ENCODE measurements at places on chromosomes 3 and 15.

DNA sequence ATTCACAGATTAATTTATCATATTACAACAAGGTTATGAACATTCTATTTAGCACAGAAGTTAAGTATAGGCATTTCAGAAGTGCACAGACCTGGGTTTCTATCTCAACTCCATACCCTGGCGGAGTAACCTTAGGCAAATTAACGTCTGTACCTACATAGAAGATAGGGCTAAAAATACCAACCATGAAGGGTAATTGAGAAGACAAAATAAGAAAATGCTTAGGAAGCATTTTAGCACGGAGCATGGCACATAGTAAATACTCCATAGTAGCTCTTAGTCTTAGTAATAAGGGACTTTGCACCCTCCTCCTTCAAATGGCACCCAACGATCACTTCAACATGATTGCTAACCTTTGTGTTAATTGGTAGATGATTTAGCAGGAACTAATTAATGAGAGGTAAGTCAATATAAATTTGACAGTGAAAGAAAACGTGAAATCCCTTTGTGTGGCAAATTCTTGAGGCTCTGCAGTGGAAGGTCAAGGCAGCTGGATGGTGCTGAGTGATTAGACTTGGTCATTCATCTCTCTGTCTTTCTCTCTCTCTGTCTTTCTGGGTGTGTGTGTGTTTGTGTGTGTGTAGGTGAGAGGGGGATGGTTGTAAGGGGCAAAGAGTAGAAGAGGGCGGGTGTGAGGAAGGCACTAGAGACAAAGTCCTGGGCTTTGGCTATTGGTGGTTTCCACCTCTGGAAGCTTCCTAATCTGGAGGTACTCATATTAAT lies 131.1 kb upstream of the PHLDB2 start:
- DNase-seq, result no peak

GRCh38 chr15:51768018-51768417 lies 16.6 kb downstream of the TMOD2 start:
- no peak for DNase-seq

DNA sequence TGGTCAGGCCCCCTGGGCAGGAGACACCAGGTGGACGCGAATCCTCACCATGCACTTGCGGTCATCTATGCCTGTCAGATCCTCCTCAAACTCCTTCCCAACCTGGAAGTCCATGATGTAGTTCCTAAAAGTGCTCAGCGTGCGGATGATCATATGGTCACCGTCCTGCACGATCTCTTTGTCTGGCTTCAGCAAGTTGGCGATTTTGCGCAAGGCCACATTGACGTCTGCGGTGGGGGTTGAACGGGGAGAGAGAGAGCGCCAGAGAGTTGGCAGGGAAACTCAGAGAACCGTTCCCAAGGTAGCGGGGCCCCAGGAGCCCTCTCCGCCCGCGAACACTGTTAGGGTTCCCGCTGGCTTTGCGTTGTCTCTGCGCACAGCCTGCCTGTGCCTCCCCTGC lies 809 bp downstream of the RBP1 start:
- no peak for DNase-seq

DNA sequence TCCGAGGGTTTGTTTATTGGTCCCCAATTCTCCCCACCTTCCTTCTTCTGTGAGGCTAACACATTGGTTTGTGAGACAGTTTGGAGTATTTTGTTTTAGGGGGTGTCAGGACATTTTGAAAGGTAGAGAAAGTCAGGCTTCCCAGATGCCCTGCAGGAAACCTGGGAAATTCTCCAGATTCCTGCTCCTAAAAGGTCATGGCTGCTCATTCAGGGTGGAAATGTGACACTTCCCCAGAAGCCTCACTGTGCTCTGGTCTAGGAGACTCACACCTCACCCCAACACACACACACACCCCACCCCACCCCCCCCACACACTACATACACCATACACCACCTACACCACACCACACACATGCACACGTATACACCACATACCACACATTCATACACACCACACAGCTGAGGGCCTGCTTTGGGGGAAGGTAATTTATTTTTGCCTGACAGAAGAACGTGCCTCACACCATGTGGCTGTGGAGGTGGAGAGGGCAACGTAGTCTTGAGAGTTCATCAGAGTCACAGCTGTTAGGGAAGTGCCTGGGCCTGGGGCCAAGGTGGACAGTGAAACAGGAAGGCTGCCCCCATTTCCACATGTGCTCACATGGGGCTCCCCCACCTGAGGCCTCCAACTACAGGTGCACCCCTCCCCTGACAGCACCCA lies 40.4 kb upstream of the LIMD1 start:
- DNase-seq, result peak; percentile 94

GRCh38 chr15:76285241-76285825 lies 25.9 kb downstream of the ETFA start:
- peak; percentile 30 for DNase-seq

- no peak for DNase-seq
Measured at GRCh38 chr15:85408270-85408746, 27.9 kb downstream of the AKAP13 start.

DNA sequence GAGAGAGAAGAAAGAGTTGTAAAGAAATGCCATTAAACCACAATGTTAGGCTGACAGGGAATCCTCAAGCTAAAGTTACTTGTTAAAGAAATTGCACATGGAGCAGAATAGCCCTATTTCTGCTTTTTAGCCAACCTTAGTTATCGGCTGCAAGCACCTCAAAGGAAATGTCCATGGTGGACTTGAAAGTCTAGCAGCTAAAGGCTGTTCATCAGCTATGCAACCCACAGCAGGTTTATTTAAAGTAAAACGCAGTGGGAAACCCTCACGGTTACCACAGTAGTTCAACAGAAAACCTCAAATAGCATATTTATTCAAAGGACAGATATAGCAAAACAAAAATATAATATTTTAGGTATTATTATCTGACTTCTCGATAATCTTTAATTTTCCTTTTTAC lies 967.2 kb downstream of the IGSF11 start:
- DNase-seq, result no peak

- DNase-seq, result no peak
Measured at GRCh38 chr15:42233107-42233506, 25.0 kb upstream of the VPS39 start.

GRCh38 chr3:8743021-8743601 lies 9.5 kb downstream of the CAV3 start:
- DNase-seq, result peak; percentile 87

- DNase-seq, result no peak
Measured at GRCh38 chr3:119261055-119261454, 20.4 kb upstream of the B4GALT4 start.

- no peak for DNase-seq
Measured at GRCh38 chr3:188643736-188644135, 489.8 kb downstream of the LPP start.

GRCh38 chr15:57321973-57322601 lies 54.2 kb upstream of the CGNL1 start:
- no peak for DNase-seq

DNA sequence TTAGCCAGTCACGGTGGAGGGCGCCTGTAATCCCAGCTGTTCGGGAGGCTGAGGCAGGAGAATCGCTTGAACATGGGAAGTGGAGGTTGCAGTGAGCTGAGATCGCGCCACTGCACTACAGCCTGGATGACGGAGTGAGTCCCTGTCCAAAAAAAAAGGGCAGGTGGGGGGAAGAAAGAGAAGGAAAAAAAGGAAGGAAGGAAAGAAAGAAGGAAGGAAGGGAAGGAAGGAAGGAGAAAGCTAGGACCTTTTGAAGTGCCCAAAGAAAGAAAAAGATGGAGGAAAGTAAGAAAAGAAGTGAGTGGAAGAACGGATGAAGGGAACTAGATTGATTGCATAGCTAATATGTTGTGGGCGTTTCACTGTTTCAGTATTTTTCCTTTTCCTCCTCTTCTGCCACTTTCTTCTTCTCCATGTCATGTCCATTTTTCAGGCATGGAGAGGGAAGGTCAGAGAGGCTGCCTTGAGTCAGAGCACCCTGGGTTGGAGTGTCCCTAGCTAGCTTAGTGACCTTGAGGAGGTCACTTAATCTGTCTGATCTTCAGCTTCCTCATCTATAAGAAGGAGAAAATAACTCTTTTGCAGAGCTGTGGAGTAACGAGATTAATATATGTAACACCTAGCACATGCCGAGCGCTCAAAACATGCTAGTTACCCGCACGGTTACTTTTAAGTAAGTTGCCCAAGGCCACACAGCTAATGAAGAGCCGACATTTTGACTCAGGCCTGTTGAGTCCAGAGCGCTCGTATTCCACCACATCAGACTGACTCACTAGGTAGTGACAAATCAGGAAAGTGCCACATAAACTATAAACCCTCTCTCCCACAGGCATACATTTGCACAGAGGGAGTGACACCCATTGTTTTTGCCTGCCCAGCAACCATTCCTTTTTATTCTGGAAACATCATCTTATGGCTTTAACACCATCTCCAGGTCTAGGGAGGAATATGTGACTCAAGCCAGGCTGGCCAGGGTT lies 42.2 kb downstream of the BHLHE40 start:
- peak; percentile 93 for DNase-seq

GRCh38 chr3:187197335-187197649 lies at the start of gene RTP1:
Gene RTP1, plus strand, starts transcription at chr3:187197486. Its CDS starts 30 bp downstream, at chr3:187197516.
- DNase-seq, result no peak

GRCh38 chr3:8524249-8524648 lies 22.6 kb downstream of the LMCD1 start:
- DNase-seq, result peak; percentile 49

- no peak for DNase-seq
Measured at GRCh38 chr15:79513940-79514339, 81.8 kb downstream of the MINAR1 start.

DNA sequence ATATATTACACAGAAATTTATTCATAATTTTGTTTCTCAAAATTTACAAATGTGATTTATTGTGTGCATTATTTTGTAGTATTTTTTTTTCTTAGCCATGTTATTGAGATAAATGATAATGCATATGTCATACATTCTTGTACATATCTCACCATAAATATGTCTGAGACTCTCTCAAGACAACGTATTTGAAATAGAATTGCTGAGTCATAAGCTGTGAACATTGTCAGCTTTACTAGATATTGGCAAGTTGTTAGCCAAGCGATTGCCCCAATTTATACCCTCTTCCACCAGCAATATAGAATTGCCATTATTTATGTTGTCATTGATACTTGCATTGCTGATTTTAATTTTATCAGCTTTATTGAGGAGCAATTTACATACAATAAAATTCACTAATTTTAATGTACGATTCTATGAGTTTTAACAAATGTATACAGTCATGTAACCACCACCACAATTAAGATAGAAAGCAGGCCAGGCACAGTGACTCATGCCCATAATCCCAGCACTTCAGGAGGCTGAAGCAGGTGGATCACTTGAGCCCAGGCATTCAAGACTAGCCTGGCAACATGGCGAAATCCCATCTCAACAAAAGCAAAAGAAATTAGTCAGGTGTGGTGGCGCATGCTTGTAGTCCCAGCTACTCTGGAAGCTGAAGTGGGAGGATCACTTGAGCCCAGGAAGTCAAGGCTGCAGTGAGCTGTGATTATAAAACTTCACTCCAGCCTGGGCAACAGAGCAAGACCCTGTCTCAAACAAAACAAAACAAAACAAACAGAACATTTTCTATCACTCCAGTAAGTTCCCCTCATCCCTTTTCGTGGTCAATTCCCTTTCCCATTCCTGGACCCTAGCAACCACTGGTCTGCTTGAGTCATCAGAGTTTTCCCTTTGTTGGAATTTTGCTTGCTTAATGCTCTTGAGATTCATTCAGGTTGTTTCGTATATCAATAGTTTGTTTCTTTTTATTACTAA lies 373.1 kb downstream of the MFSD1 start:
- peak; percentile 76 for DNase-seq

DNA sequence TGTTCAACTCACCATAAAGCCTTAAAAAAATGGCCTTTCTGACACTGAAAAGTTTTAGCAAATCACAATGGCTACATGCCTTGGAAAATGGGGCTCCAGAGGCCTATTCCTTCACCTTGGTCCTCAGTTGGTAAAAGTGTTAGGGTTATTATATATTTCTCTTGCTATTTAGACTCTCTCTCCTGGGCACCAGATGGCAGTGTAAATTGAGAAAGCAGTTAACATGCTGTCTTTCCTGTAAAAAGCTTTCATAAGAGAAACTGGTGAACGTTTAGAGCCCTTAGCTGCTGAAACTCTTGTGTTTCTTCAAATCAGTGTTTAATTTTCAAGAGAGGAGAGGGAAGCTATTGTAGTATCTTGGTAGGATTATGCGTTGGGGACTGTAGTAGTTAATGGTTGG lies 89.9 kb downstream of the LRTM1 start:
- DNase-seq, result peak; percentile 79

DNA sequence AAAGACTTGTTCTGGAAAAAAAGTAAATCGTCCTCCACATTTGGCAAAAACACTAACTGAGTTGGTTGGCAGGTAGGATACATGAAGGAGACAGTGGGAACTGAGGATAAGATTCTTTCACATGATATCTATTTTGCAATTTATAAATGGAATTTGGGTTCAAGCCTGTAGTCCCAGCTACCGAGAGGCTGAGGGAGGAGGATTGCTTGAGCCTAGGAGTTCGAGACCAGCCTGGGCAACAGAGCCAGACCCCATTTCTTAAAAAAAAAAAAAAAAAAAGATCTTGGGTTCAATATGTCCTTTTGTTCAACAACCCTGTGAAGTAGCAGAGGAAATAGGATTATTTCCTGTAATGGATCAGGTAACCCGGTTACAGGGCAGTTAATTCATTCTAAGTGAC lies 35.7 kb upstream of the CFAP161 start:
- DNase-seq, result no peak

DNA sequence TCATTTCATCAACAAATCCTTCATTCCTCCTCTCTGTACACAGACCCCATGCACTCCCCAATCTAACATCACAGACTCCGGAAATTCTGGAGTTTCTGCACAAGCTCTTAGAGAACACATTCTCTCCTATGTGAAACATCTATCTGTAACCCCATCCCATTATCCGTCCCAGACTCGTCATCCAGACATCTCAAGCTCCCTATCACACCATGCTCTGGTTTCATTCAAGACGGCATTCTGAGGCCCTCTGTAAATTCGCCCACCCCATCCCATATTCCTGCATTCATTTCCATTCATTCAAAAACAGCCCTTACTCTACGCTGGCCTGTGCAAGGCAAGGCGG lies 575 bp downstream of the LEO1 start:
- DNase-seq, result no peak

DNA sequence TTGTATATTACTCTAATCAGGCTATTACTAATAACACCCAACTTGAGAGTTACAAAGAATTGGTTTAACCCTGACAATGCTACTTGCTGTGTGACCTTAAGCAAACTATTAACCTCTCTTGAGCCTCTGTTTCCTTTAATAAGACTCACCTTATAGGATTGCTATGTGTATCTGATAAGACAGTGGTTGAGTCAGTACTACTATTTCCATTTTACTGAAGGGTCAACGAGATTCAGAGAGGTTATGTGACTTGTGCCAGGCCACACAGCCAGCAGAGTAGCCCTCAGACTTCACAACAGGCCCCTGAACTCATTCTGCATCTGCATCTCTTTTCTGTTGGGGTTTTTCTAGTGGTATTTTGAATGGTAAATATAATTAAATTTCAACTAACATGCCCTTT lies 420.1 kb downstream of the MAGI1 start:
- no peak for DNase-seq

DNA sequence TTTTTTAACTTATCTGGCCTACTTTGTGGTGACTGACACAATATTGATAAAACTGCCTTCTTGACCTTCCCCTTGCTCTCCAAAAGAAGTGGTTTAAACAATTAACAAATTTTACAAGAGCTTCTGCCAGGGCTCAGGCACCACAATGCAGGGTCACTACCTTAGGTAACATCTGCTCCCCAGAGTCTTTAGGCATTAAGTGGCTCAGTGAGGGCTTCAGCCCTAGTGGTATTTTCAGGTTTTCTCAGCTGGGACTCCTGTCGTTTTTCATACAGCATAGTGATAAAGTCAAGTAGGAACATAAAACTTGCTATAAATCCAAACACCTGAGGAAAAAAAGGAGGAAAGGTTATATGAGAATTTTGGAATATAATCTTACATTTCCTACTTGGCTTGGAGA lies 18.9 kb downstream of the CMTM6 start:
- no peak for DNase-seq

GRCh38 chr3:40337136-40338108 lies 27.9 kb downstream of the EIF1B start:
- DNase-seq, result no peak
